LoVo (cell line): ENCODE measurements at places on chromosomes 16 and 17.

- DNase-seq, result no peak
Measured at GRCh38 chr17:56083475-56083874, 69.8 kb upstream of the ANKFN1 start.

DNA sequence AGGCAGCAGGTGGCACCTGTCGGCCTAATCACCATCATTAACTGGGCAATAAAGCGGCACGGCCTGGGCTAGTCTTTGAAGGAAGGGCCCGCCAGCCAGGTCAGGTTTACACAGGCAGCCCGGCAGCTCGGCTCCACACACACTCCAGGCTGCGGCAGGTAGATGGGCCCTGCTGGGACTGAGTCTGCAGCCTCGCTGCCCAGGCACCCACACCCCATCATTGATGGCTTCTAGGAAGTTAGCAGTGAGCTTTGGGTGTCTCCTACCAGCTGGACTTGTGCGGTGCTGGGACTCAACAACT, 6.8 kb upstream of the FOXN1 start:
- no peak for DNase-seq

- DNase-seq, result no peak
Measured at GRCh38 chr16:10640934-10641333, 53.8 kb downstream of the TEKT5 start.

- no peak for DNase-seq
Measured at GRCh38 chr17:78240012-78240655, 8.7 kb downstream of the TMEM235 start.

DNA sequence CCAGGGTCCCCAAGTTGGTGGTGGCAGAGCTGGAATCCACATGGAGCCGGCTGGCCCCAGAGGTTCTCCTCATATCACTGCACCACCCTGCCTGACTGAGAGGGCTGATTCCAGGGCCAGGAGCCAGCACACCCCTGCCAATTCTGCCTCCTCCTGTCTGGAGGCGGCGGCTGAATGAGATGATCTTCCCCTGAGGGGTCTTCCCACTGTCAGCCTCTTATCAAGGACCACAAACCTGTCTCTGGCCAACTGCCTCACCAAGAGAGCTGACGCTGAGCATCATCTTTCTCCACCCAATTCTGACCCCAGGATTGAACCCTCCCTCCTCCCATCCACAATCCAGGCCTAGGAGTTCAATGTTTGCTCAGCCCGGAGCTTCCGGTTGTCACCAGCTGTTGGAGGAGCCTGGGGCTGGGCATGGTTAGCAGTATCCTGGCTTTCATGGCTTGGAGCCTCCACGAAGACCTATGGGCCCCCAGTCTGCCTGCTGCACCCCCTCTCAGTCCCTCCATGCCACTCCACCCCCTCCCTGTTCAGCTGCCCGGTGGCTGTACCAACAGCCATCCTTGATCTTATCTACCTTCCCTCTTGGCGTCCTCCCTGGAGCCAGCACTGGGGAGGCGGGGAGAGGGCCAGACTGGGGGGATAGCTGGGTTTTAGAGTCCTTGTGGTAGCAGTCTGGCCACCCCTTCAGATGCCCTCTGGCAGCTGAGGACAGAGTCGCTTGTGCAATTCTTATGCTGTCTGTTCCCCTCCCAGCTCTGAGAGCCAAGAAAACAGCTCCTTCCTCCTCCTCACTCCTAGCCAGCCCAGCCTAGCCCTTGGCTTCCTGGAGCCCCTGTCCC, 25.6 kb downstream of the ABCC3 start:
- peak; percentile 26 for DNase-seq

- no peak for DNase-seq
Measured at GRCh38 chr17:36057911-36058310, 6.2 kb upstream of the CCL18 start.

- no peak for DNase-seq
Measured at GRCh38 chr17:77905766-77906165, 52.7 kb upstream of the TNRC6C start.

DNA sequence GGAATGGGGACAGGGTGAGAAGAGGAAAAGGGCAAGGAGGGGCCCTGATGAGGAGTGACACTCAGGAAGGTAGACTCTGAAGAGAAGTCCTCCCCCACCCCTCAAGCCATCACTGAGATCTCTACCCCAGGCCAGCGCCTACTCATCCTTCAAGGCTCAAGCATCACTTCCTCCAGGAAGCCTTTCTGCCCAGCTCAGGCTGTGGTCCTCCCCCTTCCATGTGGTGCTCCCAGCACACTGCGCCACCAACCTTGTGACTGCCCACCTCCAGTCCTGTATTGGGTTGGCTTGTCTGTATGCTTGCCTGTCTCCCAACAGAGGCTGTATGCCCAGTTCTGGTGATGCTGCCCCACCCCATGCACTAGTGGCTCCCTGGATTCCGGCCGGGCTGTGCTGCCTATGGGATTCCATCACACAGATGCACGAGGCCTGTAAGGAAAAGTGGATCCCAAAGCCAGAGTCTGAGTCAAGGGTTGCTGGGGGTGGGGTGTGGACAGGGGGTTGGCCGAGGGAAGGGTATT, 19.8 kb upstream of the ZFP90 start:
- no peak for DNase-seq

DNA sequence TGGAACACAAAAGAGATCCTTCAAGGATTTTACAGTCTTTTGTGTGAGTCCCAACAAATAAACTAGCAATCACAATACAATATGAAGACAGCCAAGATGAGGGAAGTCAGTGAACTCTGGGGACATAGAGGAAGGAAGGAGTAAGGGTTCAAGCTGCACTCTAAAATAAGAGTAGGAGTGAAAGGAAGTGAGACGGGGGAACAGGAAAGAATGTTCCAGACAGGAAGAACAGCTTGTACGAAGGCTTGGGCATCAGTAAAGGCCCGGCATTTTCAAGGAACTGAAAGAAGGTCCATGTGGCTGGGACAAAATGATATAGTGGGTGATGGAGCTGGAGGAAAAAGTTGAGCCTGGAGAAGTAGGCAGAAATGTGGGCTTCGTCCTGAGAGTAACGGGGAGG, 4.5 kb downstream of the CCL17 start:
- DNase-seq, result no peak

- no peak for DNase-seq
Measured at GRCh38 chr17:34177642-34178041, 77.4 kb upstream of the CCL2 start.

GRCh38 chr16:901715-902601, 68.8 kb downstream of the LMF1 start:
- DNase-seq, result no peak

DNA sequence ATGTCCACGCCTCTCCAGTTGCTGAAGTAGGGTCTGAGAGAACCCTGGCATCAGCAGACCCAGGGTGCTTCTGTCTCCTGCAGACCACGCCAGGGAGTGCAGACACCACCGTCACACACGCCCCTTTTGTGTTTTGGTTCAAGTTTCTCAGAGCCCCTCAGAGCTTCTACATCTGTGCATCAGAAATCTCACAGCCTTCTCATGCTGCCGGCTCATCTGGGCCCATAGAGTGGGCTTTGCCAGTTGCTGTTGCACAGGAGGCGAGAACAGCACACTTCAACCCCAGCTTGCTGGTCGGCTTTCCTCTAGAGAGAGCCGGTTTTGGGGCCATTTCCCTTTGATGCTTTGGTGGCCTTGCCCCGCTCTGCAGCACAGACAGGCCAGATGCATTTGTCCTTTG, 60.9 kb downstream of the PDPK1 start:
- DNase-seq, result no peak

DNA sequence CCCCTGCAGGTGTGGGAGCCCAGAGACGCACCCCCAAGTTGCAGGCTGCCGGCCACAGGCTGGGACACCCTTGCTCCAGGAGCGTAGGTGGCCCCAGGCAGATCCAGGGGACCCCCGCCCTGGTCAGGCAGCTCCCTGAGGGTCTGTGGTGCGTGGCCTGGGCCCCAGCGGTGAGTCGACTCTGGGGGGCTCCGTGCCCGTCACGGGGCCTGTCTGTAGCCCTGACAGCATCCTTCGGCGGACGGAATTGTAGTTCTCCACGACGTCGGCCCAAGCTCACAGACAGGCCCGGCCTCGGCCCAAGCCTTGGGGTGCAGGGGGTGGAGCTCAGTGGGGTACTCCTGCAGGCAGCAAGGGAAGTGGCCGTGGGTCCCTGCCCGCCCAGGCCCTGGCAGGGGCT, 82.9 kb downstream of the LMF1 start:
- no peak for DNase-seq

DNA sequence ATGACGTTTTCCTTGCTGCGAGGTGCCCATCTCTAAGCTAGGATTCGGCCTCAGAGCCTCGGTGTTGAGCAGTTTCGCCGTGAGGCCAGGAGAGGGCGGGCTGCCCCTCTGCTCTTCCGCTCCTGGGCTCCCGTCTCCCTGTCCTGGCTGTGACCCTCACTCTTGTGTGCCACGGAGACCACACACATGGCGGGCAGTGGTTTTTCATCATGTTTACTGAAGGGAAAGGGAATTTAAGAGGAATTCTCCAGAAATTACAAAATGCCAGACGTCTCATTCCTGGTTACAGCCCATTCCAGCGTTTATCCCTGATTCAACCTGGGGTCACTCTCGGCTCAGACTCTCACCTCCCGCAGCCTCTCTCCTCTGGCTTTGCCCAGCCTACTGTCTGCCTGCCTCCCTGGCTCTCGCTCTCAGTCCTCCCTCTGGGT, 96.8 kb upstream of the ELAC2 start:
- DNase-seq, result peak; percentile 37

- no peak for DNase-seq
Measured at GRCh38 chr17:21125862-21126261, 902 bp upstream of the DHRS7B start.

DNA sequence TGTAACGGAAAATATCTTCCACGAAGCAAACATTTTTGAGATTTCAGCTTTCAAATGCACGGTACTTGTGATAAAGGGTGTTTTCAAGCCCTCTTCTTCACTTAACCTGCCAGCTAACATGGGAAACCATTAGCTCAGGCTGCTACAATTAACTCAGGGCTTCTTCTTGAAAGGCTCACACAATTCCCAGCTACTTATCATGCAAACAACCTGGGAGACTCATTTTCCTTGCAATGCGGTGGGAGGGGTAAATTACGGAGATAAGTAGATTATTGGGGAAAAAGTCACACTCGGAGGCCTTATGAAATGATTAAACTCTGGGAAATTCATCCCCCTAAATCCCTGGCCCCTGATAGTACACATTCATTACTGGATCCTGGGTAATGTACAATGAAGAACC, 266.4 kb downstream of the STX8 start:
- no peak for DNase-seq
